ENCODE measurements at places on chromosomes 1 and 21.
A peak's percentile ranks its signal among the peaks of the same experiment; 100 is the strongest.

DNA sequence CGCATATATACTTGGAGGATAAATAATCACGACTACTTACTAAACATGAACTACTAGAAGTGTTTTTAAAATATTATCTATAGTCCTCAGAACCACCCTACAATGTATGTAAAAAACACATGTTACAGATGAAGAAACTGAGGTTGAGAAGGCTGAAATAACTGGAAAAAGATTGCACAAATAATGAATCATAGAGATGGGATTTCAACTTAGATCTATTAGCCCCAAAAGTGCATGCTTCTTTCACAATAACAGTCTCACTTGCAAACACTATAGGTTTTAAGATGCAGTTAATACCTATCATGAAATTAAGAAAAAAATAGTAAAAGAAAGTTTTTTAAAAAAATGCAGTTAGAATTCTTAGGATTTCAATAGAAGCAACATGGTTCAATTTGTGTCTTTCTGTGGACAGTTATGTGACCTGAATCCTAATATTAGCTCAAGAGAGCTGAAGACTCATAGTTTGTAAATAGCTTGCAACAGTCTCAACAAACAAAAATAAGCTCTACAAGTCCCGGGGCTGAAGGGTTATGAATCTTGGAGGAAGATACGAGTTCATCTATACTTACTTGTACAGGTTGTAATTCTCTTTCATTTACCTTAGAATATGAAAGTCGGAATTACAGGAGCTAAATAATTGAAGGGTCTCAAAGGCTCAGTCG lies 58.6 kb upstream of the NTPCR start:
- DNase-seq = no peak

DNA sequence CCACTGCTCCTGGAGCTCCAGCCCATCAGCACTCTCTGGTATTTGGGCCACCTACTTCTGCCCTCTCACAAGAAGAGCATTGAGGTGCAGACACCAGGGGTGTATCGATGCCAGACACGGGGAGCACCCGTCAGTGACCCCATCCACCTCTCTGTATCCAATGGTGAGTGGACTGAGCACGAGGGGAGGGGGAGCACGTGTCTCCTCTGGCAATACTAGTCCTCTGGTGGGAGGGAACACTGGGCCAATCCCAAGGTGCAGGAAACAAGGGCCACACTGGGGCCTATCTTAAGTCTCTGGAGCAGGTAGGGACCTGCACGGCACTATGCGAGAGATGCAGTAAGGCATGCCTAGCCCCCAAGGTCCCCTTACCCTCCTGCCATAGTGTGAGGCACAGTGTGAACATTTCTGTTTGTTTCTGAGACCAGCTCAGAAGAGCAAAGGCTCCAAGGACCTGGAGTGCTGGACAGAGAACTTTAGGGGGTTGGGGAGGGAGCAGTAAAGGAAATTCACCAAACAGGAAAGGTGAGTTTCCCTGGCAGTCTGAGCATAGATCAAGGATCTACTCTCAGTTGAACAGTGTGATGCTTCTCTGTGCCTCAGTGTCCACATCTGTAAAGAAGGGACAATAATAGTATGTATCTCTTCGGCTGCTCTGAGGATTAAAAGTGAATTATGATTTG lies 2.3 kb downstream of the FCRLB start:
- no peak for DNase-seq

DNA sequence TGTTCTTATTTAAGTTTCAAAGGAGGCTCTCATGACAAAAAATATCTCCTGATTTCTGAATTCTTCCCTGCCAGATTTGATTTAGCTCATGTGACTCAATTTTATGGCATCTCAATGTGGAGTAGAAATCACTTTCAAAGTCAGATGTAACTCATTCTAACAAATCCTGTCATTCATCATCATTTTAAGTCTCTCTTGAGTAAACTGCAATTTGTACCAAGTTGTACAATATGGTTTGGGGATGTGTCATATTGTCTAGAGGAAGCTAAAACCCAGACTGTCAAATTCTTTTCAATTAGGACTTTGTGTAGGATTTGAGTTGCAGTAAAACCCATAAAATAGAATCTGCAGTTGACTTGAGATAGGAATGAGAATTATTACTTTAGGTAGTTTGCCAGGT lies 2101.0 kb downstream of the NCAM2 start:
- DNase-seq = no peak

GRCh38 chr1:173937062-173937461 lies 19.9 kb upstream of the SERPINC1 start:
- no peak for DNase-seq

GRCh38 chr1:121525355-121525754 lies 340.6 kb downstream of the SRGAP2C start:
- DNase-seq = no peak

DNA sequence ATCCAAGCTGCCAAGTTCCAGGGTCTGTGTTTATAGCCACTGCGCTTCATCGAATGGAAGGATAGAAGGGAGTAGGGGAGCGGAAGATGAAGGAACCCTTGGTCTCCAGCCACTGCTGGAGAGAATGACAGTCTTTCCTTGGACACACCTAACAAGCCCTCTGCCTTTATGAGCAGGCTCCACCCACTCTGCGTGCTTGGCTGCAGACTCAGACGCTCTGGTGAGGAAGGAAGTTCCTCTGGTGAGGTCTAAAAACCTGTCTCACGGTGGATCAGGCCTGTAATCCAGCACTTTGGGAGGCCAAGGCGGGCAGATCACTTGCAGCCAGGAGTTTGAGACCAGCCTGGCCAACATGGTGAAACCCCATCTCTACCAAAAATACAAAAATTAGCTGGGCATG lies 55.4 kb downstream of the MATN1 start:
- DNase-seq = peak; percentile 1

GRCh38 chr1:100565533-100565932 lies 27.6 kb downstream of the GPR88 start:
- DNase-seq = no peak

DNA sequence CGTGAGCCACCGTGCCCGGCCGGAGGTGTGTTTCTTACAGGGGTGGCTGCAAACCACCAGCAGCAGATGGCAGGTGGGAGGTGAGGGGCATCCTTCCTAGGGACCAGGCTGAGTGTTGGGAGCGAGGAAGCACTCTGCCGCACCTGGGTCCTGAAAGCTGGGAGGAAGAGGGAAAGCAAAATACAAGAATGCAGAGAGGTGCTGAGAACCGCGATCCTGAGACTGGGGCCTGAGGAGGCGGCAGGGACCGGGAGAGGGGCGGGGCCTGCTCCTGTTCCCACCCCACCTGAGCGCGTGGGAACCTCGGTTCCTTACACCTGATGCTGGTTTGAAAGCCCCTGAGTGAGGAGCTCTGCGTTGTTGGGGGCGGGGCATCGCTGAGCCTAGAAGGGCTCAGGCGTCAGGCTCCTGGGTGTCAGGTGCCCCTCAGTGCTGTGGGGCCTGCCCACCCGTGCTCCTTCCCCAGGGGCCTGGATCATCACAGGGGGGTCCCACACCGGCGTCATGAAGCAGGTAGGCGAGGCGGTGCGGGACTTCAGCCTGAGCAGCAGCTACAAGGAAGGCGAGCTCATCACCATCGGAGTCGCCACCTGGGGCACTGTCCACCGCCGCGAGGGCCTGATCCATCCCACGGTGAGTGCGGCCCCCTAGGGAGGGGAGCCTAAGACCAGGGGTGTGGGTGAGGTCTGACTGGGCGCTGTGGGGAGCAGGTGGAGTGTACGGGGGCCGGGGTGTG lies 15.5 kb downstream of the TRPM2 start:
- DNase-seq = no peak

GRCh38 chr1:87733386-87733785 lies 404.7 kb downstream of the LMO4 start:
- DNase-seq = peak; percentile 68

- DNase-seq = no peak
These were observed 52.5 kb downstream of the NBPF6 start for GRCh38 chr1:108502624-108503023.

GRCh38 chr1:63705078-63705477 lies 68.7 kb upstream of the ROR1 start:
- no peak for DNase-seq

DNA sequence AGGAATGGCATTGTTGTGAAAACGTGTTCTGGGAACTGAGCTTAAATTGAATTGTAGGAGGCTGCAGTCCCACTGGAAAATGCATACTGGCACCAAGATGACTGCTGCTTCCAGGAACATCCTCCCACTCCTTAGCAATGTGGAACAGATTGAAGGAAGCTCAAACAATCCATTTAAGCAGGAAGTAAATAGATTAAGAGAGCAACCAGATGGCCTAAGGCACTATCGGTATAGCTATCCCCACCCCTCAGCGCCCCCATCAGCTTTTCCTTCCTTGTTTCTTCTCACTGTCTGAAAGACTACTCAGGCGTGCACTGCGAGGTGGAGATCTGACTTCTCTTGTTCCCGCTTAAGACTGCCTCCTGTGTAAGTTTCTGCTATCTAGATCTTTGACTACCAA lies 4.0 kb upstream of the IFI16 start:
- DNase-seq = peak; percentile 56

- DNase-seq = no peak
These were observed 831 bp upstream of the FOXD2 start for GRCh38 chr1:47436979-47437446.

GRCh38 chr1:73626326-73626725 lies 571.6 kb downstream of the LRRIQ3 start:
- no peak for DNase-seq

DNA sequence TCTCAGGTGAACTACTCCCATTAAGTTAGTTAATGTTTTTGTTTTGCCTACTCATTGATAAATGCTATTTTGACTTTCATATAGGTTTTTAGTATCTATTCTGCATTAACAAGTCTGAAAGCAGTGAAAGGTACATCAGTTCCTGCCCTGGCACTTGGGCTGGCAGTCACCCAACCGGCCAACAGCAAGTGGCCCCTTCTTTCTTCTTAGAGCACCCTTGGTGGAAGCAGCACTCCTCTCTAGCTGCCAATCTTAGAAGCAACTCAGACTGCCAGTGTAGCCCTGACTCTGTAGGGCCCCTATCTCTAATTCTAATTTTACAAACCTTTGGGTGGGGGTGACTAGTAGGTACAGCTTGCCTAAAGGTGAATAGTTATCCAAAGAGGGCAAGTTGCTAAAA lies 155.7 kb downstream of the FGGY start:
- DNase-seq = no peak

DNA sequence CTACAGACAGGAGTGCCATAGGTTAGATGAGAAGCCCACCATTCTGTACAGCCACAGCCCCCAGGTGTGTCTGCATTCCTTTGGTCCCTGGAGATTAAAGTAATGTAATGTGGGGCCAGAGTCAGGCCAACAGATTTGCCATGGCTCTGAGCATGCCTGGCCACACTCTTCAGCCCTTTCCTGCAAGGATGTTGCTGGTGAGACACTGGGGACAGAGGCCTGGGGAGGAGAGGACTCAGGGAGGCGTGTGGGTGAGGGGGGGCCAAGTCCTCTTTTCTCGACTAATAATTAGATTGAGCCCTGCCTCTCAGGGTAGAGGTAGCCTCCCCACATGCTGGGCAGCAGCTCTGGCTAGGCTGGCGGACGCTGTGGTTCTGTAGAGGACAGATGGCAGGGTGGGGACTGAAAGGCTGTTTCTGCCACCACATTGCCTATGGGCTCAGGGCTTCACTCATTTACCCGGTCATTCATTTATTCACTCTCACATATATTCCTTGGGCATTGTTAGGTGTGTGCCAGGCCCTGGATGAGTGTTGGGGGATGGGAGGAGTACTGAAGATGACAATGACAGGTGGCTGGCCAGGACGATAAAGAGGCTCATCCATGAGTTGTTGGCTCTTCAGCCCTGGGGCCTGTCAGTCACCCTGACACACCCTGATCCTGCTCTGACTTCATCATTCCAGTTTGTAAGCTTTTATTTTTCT lies 7.1 kb upstream of the PRCC start:
- DNase-seq = no peak

- no peak for DNase-seq
These were observed 10.4 kb downstream of the ZNF697 start for GRCh38 chr1:119637710-119638109.

- DNase-seq = peak; percentile 59
These were observed 1.5 kb downstream of the RGS18 start for GRCh38 chr1:192159781-192160180.

- DNase-seq = no peak
These were observed 80.8 kb downstream of the SASS6 start for GRCh38 chr1:100051893-100052292.

GRCh38 chr1:112444269-112444668 lies 48.3 kb downstream of the CTTNBP2NL start:
- no peak for DNase-seq

DNA sequence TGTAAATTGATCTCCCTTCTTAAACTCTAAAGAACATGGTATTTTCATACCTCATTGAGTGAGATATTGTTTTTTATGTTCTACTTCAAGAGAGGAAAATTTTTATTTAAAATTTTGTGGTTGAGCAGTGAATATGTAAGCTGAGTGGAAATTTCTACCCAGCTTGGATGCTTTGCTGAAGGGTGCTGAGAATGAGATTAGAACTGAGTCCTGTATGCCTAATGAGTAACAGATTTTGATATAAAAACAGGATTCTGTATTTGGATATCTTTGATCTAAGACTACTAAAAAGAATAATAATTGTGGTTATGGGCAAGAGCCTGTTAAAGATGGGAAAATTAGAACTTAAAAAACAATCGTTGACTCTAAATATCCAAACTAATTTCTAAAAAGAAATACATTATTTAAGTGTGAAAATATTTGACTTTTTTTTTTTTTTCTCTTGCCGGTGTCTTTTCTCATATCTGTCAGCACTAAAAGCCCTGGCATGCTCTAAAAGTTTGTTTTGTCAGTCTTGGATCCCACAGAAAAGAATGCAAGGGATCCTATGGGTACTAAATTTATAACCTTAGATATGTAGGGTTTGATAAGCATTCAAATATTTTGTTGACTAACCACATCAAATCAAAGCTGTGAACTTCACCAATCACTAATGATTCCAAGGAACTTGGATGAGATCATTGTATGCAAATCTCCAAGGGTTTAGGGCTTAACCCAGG lies 652.3 kb downstream of the PTPRC start:
- DNase-seq = no peak

- no peak for DNase-seq
These were observed 14.0 kb upstream of the WASF2 start for GRCh38 chr1:27503844-27504587.

DNA sequence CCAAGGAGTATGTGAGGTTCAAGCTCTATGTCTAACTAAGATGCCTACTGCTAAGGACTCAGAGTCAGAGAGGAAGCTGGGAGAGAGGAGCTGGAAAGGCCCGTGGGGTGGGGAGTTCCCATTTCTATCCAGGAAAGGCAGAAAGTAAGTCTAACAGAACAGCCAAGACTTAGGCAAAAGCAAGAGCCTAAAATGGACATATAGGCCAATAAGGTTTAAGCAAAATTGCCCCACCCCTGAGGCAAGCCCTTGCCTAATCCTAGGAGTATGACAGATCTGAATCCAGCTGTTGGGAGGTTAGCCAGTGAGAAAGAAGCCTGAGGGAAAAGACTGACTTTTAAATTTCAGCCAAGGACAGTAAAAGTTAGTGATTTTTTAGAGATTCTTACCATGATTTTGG lies 1.6 kb upstream of the KLHDC9 start:
- DNase-seq = peak; percentile 83

GRCh38 chr1:36369061-36369861 lies 16.5 kb downstream of the STK40 start:
- DNase-seq = peak; percentile 72

DNA sequence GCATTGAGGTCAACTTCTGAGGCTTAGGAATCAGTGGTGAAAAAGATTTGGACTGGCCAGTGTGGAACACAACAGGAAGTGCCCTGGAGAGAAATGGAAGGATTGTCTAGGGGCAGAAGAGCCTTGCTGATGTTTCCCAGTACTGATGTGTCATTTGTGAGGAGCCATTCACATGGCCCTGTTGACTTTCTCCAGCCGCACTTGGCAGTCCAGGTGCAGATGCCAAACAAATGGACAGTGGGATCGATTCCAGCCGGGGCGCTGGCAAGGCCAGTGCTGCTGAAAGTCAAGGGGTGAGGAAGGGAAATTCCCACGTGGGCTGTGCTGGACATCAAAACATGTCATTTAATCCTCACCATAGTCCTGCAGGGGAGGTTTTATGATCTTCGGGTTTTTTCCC lies 4.9 kb upstream of the TRIM63 start:
- DNase-seq = no peak

Measured in inflammatory macrophage (primary cell).